A673 (cell line): ENCODE measurements at places on chromosomes 5 and 9. TPM values are rescaled to one million over a fixed set of nuclear protein-coding genes. Genes with fewer than 3 reads are reported as not detected.

- no peaks in the 10 kb centered on the region for H3K36me3 ChIP-seq
- H3K27ac ChIP-seq: no peak overlapping the region
- no peaks in the 10 kb centered on the region for H3K27me3 ChIP-seq
- DNase-seq: peak; percentile 23
Measured at GRCh38 chr5:29214839-29215238, 1978.6 kb upstream of the CDH6 start.

The FBLL1 gene
- 0.45 and 1.0 TPM in 2 replicates for total RNA-seq

DNA sequence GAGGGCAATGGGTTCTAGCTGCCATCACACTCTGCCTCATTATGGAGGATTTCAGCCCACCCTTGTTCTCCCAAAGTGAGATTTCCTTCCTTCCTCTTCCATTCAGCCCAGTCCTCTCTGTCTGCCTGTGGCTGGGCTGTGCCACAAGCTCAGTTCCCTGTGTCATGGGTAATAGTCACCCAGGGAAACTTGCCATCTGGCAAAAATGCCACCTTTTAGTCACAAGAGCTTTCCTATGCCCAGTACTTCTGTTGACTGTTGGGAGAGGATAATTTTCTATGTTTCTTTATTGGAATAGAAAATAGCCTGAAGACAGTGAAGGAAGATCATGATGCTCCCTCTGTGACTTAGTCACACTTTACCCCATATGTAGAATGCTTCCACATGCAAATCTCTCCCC lies 71.4 kb downstream of the TLR4 start:
- H3K27me3 ChIP-seq: no peaks in the 10 kb centered on the region
- DNase-seq: no peak
- no peak overlapping the region for H3K27ac ChIP-seq
- no peaks in the 10 kb centered on the region for H3K4me1 ChIP-seq

GRCh38 chr5:93884254-93884653 lies 142.9 kb upstream of the POU5F2 start:
- no peaks in the 10 kb centered on the region for H3K27me3 ChIP-seq
- H3K4me3 ChIP-seq: no peak overlapping the region
- H3K27ac ChIP-seq: no peak overlapping the region
- DNase-seq: no peak

The PDE8B gene
- total RNA-seq: 0.69 and 0.85 TPM in 2 replicates

- H3K36me3 ChIP-seq: no peaks in the 10 kb centered on the region
- no peaks in the 10 kb centered on the region for H3K4me1 ChIP-seq
- peaks cover 67% of the 10 kb centered on the region for H3K27me3 ChIP-seq
- no peak overlapping the region for H3K4me3 ChIP-seq
Measured at GRCh38 chr5:6576861-6577501, 55.9 kb downstream of the NSUN2 start.

- H3K27me3 ChIP-seq: no peaks in the 10 kb centered on the region
- no peak overlapping the region for H3K4me3 ChIP-seq
- no peaks in the 10 kb centered on the region for H3K36me3 ChIP-seq
- H3K27ac ChIP-seq: no peak overlapping the region
- DNase-seq: no peak
- H3K4me1 ChIP-seq: peaks cover 6% of the 10 kb centered on the region
Measured at GRCh38 chr9:93592008-93592642, 15.7 kb downstream of the PHF2 start.

The TAF7 gene
- 73.4 and 78.3 TPM in 2 replicates for total RNA-seq

The ANAPC2 gene
- 49.6 and 54.1 TPM in 2 replicates for total RNA-seq

DNA sequence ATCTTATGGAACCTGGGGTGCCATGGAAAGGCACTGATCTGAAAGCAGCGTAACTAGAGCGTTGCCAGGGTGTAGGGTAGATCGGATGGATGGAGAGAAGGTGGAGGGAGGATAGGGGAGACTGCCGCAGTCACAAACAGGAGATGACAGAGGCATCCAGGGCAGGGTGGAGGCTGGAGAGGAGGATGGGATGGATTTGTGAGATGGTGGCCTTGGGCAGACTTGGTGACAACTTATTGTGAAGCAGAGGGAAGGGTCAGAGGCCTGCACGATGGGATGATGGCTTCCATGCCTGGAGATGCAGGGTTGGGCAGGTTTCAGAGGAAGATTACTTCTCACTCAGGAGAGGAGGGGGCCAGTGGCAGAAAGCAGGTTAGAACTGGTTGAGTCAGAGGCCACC lies 2.4 kb downstream of the GLIPR2 start:
- no peaks in the 10 kb centered on the region for H3K36me3 ChIP-seq
- no peaks in the 10 kb centered on the region for H3K4me1 ChIP-seq
- no peaks in the 10 kb centered on the region for H3K27me3 ChIP-seq
- H3K4me3 ChIP-seq: no peak overlapping the region
- no peak for DNase-seq
- no peak overlapping the region for H3K27ac ChIP-seq

DNA sequence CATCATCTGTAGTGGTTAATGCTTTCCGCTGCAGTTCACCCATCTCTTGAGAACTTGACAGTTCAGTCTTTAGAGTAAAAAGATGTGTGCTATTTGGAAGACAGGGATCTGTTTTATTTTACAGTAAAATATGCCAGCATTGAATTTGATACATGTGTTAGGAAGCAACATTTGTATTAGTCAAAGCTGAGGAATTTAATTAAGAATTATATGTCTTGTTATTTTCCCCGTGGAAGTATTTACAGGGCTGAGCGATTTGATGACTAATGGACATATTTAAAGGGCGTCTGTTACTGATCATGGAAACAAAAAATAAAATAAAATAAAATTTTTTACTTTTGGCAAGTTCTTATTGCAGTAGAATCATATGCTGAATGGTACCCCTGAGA lies 101.3 kb downstream of the PAM start:
- H3K36me3 ChIP-seq: no peaks in the 10 kb centered on the region
- H3K4me1 ChIP-seq: peaks cover 31% of the 10 kb centered on the region
- no peak overlapping the region for H3K27ac ChIP-seq
- no peaks in the 10 kb centered on the region for H3K27me3 ChIP-seq

The SMIM33 gene
- total RNA-seq: not detected in 2 replicates

DNA sequence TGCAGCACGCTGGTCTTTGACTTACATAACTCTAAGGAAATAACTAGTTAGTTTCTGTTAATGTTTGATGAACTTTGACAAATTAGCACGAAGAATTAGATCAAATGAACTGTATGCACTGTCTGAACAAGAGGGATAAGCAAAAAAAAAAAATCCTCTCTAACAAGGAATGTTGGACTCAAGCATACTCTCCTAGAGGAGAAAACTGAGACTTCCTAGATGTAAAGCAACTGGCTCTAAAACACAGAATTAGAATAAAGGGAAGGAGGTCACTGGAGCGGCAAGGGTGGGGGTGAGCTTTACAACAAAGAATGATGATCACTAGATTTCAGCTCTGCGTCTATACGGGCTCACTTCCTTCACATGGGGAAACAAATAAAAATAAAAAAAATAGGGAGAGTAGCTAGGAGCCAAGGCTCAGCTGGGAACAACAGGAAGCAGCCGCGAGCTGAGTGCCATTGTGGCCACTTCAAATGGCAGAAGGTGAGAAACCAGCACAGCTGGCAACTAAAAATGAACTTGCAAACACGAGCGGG lies 48.7 kb upstream of the CEMIP2 start:
- no peaks in the 10 kb centered on the region for H3K4me1 ChIP-seq
- no peak overlapping the region for H3K27ac ChIP-seq
- no peak for DNase-seq
- no peak overlapping the region for H3K4me3 ChIP-seq

The PHF24 gene
- 0.11 and 0.13 TPM in 2 replicates for total RNA-seq

DNA sequence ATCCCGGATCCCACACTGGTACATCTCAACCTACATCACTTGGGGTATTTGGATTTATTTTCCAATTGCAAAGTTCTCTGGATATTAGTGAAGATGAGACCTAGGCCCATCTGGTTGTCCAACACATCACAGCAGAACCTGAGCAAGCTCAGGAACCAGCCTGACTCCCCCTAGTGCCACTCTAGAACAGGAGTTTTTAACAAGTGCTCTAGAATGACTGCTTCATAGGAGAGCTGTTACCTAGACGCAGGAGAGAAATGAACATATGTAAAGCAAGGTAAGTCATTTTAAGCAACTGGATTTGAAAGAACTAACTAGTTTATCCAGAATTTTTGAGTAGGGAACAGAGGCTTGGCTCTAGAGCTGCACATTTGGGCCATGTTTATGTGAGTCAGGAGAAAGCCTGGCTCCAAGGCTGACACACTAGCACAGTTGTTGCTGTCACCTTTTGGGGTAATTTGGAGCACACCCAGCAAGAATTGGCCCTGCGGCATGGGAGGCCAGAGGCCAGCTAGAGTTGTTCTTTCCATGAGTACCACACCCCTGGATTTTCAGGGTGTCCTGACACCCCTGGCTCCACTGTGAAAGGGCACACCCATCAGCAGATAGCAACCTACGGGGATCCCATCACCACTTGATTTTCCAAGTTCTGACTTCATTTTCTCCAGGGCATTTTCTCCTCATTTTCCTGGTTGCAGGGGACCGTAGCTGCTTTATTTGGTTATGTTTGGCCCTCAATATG lies 110.9 kb upstream of the LPAR1 start:
- peaks cover 8% of the 10 kb centered on the region for H3K4me1 ChIP-seq
- no peaks in the 10 kb centered on the region for H3K36me3 ChIP-seq
- DNase-seq: peak; percentile 15
- H3K27ac ChIP-seq: no peak overlapping the region

DNA sequence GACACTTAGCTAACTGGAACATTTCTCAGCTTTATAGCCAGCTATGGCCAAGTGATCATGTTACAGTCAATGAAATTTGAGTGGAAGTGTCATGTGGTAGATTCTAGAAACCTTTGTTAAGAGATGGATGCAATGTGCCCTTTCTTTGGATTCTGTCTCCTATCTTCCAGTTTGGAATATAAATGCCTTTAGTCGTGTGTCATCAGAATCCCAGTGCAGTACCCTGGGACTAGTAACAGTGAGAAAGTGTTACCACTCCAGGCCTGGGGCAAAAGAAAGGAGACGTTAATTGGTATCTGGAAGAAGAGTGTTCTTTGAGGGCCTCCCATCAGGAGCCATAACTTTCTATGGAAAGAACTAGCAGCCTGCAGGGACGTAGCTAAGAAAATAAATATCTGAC lies 149.6 kb downstream of the SNX18 start:
- H3K27me3 ChIP-seq: no peaks in the 10 kb centered on the region
- no peak overlapping the region for H3K4me3 ChIP-seq
- no peak for DNase-seq
- peaks cover 13% of the 10 kb centered on the region for H3K4me1 ChIP-seq
- H3K27ac ChIP-seq: no peak overlapping the region
- no peaks in the 10 kb centered on the region for H3K36me3 ChIP-seq
